SIG-M5 (cell line): ENCODE measurements at places on chromosomes 4 and X.

GRCh38 chr4:141131723-141132071 is 1.6 kb downstream of the RNF150 start:
- DNase-seq: no peak

DNA sequence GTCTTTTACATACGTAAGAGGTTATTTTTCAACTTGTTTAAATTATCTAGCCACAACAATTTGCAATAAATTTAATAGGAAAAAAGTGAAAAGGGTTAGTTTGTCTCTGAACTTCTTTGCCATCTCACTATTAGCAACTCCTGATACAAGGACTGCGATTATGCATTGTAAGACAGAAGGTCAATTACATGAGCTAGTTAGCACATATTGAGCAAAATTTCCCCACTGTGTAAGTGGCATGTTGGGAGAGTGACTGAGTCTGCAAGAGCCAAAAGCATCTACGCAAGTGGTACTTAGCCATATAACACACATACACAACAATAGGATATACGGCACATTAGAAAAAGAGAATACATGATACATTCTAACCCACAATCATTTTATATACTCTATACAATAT is 927.2 kb downstream of the STPG2 start:
- no peak for DNase-seq

DNA sequence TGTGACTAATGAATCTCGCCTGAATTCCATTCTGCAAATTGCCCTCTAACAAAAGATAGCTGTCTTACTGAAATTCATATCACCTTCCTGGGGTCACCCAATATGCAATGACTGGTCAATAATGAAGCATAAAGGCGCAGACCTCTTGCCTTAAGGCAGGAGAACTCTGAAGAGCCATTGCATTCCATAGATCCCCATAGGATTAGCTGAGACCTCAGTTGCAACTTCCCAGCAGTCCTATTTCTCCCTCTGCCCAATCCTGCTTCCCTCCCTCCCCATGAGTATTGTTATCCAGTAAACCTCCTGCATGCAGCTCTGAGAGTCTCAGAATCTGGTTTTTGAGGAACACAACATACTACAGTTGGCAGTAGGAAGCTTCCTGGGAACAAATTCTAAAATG is 396.5 kb downstream of the DCAF12L2 start:
- no peak for DNase-seq

- DNase-seq: no peak
These were observed 1.3 kb downstream of the TACC3 start for GRCh38 chr4:1722551-1723118.

DNA sequence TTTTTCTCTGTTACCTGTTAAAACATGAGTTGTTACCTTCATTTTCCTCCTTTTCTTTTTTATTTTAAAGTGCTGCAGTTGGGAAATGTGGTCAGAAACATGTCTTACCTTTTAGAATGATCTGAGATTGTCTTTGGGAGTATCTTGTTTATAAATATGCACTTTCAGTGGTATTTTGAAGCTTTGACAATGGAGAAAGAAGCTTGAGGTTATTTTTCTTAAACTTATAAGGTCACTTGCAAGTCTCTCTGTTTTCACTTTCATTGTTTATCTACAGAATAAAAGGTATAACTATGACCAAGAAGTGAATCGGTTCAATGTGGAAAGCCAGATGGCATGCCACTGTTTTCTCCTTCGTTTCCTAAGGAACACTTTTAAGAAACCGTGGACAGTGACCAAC is 167.5 kb upstream of the SLC7A11 start:
- DNase-seq: no peak

GRCh38 chr4:2433609-2434350 is 15.0 kb downstream of the CFAP99 start:
- DNase-seq: no peak
